ENCODE measurements at places on chromosomes 1 and 21. TPM values are rescaled to one million over a fixed set of nuclear protein-coding genes. Genes with fewer than 3 reads are reported as not detected.

DNA sequence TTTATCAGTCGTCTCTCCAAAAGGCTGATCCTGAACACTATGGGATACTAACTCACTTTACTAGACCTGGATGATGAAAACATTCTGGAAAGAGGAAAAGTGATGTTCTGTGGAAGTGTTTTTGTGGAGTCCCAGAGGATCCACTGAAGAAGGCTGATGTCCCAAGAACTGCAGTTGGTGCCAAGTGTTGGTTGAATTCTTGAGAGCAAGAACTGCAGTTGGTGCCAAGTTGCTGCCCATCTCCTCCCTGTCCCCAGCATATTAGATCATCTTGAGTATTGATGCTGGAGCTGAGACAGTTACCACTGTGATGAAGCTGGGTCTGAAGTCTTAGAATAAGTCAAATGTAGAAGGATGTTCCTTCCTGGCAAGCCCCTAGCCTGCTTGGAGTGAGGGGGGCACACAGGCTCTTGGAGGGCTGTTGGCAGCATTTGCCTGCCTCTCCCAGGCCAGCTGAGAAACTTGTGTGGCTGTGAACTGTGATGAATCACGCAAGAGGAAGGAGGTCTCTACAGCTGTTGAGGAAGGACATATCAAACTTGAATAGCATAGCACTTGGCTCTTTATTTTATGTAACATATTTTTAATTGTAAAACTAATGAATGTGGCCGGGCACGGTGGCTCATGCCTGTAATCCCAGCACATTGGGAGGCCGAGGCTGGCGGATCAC, 48.1 kb downstream of the DNAJC6 start:
- no peak overlapping the region for H3K4me3 ChIP-seq
- H3K27me3 ChIP-seq = no peaks in the 10 kb centered on the region
- no peaks in the 10 kb centered on the region for H3K4me1 ChIP-seq
- no peak for DNase-seq

GRCh38 chr1:152580433-152580832, at the start of gene LCE3D:
Gene LCE3D (minus strand): TSS chr1:152580516. CDS start chr1:152579936, 580 bp downstream.
- H3K4me3 ChIP-seq = no peak within 1 kb of the TSS
- no peaks in the 10 kb centered on the region for H3K4me1 ChIP-seq

DNA sequence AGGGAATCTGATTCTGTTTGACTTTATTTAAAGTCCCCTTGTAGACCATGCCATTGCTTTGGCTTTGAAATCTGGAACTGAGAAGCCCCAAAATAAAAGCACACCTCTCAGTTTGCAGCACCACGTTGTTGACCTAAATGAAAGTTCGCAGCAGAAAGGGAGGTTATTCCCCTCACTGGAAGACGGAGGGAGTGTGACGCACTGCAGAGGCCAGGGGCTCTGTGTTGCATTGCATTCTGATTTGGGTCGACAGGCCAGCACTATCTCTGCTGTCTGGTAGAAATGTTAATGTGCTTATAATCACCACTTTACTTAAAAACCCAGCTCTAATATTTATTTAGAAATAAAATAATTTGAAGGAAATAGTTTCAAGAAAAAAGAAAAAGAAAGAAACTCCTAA, 675.2 kb upstream of the NR5A2 start:
- no peak for DNase-seq
- H3K36me3 ChIP-seq = no peaks in the 10 kb centered on the region
- peaks cover 7% of the 10 kb centered on the region for H3K27me3 ChIP-seq

The SERPINC1 gene
- 0.44 TPM for total RNA-seq

DNA sequence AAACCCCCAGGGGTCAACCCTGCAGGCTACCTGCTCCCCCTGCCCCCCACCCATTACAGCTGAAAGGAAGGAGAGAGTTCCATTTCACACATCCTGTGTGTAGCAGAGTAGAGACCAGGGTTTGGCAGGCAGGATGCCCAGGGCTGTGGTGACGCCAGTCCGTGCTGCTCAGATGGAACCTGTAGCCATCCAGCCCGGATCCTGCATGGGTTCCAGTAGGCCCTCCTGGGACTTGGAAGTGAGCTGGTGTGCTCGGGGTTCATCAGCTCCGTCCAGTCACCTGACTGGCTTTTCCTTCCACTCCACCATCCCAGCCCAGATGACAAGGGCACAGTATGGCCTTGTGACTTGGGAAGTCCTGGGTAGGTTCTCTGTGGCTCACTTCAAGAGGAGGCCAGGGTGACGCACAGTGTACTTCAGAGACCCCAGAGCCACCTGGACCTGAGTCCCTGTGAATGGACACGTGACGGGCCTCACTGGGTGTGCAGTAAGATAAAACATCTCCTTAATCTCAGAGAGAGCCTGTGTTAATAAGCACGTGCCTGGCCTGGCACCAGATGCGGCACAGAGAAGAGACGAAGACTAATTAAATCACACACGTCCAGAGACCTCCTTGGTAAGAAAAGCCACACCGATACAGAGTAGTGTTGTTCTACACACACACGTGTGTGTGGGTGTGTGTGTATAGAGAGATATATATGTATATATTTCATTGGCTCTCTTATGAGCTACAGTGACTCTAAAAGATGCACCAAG, 16.0 kb downstream of the ITPKB start:
- H3K27me3 ChIP-seq = no peaks in the 10 kb centered on the region
- peaks cover 89% of the 10 kb centered on the region for H3K36me3 ChIP-seq
- peaks cover 59% of the 10 kb centered on the region for H3K4me1 ChIP-seq

DNA sequence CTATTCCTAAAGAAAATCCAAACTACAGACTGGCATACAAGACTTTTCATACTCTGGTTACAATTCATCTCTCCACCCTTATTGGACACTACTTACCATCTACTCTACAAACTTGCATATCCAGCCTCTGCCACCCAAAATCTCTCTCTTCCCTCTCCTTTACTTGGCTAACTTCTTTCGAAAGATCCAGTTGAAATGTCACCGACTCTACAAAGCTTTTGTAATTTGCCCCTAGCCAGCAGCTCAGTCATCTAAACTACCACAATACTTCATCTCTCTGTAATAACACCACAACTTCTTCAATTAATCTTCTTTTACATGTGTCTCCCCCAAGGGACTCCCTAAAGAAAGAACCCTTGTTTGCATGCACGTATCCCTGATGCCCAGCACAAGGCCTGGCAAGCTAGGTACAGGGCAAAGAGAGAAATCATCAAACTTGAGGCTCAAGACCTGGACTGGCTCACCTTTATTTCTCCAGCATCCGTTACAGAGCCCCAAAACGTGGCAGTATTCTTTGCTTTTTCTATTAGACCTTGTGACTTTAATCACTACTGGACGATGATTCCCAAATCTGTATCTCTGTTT, 2.7 kb downstream of the ZBTB21 start:
- H3K27me3 ChIP-seq = no peaks in the 10 kb centered on the region
- H3K4me1 ChIP-seq = peaks cover 44% of the 10 kb centered on the region
- DNase-seq = no peak
- no peaks in the 10 kb centered on the region for H3K36me3 ChIP-seq

The KIF2C gene
- total RNA-seq = 0.41 TPM

GRCh38 chr21:44749116-44749758, 37.9 kb upstream of the TSPEAR start:
- H3K27me3 ChIP-seq = peaks cover 18% of the 10 kb centered on the region
- no peak overlapping the region for H3K4me3 ChIP-seq
- no peak overlapping the region for H3K27ac ChIP-seq
- no peak for DNase-seq
- H3K36me3 ChIP-seq = no peaks in the 10 kb centered on the region

- H3K36me3 ChIP-seq = no peaks in the 10 kb centered on the region
- no peak for DNase-seq
- no peaks in the 10 kb centered on the region for H3K27me3 ChIP-seq
- H3K27ac ChIP-seq = no peak overlapping the region
Observed at GRCh38 chr1:177286396-177286795, 115.6 kb downstream of the BRINP2 start.

DNA sequence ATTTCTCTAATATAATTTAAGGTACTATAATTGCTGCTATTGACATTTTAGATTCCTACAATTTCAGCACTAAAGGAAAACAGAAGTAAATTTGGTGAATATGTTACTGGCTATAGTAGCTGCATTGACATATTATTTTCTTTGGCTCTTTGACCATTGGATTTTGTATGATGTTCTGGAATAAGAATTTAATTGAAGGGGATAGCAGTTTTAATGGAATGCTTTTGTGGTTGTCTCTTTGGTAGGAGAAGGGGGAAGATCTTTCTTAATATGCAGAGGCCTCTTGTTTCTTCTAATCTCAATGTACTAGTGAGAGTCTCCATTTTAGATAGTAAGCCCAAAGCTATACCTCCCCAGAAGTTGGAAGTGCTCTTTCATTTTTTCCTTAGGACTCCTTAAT, 6.9 kb downstream of the DTL start:
- H3K27me3 ChIP-seq = peaks cover 11% of the 10 kb centered on the region
- no peak overlapping the region for H3K4me3 ChIP-seq
- DNase-seq = no peak
- no peaks in the 10 kb centered on the region for H3K4me1 ChIP-seq

GRCh38 chr1:92118826-92119225, 38.7 kb downstream of the BTBD8 start:
- H3K4me1 ChIP-seq = peaks cover 6% of the 10 kb centered on the region
- DNase-seq = no peak
- H3K36me3 ChIP-seq = no peaks in the 10 kb centered on the region
- no peaks in the 10 kb centered on the region for H3K27me3 ChIP-seq
- H3K4me3 ChIP-seq = no peak overlapping the region

- no peaks in the 10 kb centered on the region for H3K4me1 ChIP-seq
- no peak for DNase-seq
- no peaks in the 10 kb centered on the region for H3K36me3 ChIP-seq
- no peak overlapping the region for H3K27ac ChIP-seq
- no peak overlapping the region for H3K4me3 ChIP-seq
Observed at GRCh38 chr1:65207317-65207716, 59.3 kb downstream of the AK4 start.

The INTS7 gene
- 8.1 TPM for total RNA-seq

DNA sequence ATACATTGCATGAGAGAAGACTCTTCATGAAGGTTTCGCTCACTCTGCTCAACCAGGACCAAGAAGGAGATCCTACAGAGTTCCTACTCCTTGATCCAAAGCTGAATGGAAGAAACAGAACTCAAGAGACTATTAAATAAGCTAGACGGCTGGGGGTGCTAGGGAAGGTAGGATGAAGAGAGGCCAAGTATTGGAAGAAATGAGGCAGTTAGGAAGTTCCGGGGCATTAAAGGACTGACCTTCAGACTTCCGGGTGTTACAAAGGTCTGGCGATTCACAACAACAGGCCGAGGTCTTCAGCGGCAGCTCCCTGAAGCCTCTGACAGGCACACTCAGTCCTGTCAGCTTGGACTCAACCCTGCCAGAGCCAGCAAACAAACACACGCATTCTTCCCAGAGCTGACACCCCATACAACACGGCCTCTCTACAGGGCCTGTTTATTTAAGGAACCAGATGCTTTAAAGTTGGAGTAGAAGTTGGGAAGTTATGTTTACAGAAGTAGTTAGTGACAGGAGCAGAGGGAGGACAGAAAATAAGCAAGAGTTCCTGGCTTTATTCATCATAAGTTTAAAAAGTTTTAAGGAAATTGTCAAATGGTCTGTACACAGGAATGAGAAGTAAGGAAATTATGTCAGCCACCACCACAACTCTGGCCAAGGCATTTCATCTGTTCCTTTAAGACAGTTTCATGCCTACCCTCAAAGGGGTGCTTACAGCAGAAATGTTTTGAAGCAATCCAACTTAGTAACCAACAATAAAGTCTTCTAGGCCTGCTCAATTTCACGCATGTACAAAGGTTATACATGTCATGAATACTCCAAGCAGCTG, 4.7 kb downstream of the SORT1 start:
- H3K36me3 ChIP-seq = no peaks in the 10 kb centered on the region
- peak overlapping the region; percentile 2 for H3K4me3 ChIP-seq
- no peak overlapping the region for H3K27ac ChIP-seq
- peaks cover 35% of the 10 kb centered on the region for H3K27me3 ChIP-seq

DNA sequence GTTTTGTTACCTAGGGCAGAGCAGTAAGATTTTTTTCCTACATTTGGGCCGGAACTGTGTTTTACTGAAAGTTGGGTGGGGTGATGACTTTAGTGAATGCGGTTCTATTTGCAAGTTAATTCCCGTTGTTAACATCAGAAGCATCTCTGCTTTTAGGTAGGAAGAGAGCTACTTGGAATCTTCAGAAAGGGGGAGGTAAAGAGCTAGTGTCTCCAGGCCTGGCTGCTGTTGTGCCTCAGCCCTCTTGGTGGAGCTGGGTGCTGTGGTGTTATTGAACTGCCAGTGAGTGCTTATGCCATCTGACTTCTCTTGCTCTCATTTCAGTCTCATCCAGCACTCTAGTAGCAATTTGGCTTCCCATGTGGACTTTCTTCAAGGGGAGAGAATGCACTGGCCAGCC, 3.4 kb downstream of the KDM4A start:
- H3K4me3 ChIP-seq = no peak overlapping the region
- H3K4me1 ChIP-seq = peaks cover 37% of the 10 kb centered on the region
- DNase-seq = no peak
- peaks cover 4% of the 10 kb centered on the region for H3K36me3 ChIP-seq
- peak overlapping the region; percentile 61 for H3K27ac ChIP-seq

- H3K27ac ChIP-seq = no peak overlapping the region
- DNase-seq = no peak
- no peaks in the 10 kb centered on the region for H3K36me3 ChIP-seq
- no peak overlapping the region for H3K4me3 ChIP-seq
Observed at GRCh38 chr21:15199414-15200383, 134.9 kb upstream of the NRIP1 start.

The AIM2 gene
- total RNA-seq = 0.93 TPM

The CBS gene
- total RNA-seq = 0.18 TPM

DNA sequence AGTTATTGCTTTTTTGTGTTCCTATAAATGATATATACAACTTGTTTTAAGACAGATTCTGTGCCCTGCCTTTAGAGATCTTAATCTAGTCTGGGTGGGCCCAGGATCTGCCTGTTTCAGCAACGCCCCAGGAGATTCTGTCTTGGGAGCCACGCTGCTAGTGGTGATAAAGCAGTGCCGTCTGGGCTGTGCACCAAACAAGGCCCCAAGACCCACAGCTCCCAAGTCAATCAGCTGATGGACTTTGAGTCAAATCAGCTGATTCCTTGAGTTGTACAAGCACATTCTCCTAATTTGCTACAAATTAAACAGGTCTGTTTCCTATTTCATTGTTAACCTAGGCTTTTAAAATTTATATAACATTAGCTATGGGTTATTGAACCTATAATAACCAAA, 15.7 kb upstream of the SLC44A3 start:
- H3K27ac ChIP-seq = no peak overlapping the region
- no peaks in the 10 kb centered on the region for H3K36me3 ChIP-seq
- no peak for DNase-seq

DNA sequence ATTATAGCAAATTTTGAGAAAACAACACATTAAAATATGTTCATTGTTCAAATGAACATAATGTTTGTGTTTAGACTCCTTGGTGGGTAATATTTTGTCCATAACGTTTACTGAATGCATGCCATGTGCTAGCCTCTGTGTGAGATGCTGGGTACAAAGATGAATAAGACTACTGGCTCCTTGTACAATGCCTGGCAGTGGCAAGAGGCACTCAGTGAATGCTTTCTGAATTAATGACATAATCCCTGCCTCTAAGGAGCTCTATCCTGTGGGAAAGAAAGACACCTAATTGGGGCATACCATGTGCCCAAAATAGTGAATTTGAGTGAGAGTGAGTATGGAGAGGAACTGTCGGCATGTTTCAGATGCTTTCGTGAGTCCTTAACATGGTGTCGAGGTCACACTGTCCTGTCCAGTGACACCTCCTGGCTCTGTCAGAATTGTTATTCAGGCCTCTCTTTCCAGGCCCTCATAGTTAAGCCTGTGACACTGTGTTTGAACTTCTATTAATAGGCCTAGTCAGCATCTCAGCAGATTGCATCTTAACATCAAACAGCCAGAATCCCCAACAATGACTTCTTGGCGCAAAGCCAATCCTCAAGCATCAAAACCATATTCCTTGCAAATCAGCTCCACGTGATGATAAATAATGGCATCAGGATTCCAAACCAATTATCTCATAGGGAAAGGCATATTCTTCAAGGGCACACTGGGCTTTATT, 32.8 kb upstream of the S1PR1 start:
- no peaks in the 10 kb centered on the region for H3K27me3 ChIP-seq
- H3K4me3 ChIP-seq = no peak overlapping the region
- no peaks in the 10 kb centered on the region for H3K36me3 ChIP-seq
- H3K4me1 ChIP-seq = no peaks in the 10 kb centered on the region
